Stimulated activated CD8-positive, alpha-beta memory T cell treated with anti-CD3 and anti-CD28 coated beads, Interleukin-12 subunit alpha, Interleukin-12 subunit beta, amount 100 ng/mL, for 1 hour (primary cell): ENCODE measurements at places on chromosomes 4 and X.

- DNase-seq = no peak
These were observed 242.1 kb upstream of the TRAM1L1 start for GRCh38 chr4:117327491-117327890.

- no peak for DNase-seq
These were observed 70.1 kb upstream of the HPGD start for GRCh38 chr4:174592256-174592984.

- DNase-seq = no peak
These were observed 30.9 kb downstream of the MCUB start for GRCh38 chr4:109590905-109591304.

DNA sequence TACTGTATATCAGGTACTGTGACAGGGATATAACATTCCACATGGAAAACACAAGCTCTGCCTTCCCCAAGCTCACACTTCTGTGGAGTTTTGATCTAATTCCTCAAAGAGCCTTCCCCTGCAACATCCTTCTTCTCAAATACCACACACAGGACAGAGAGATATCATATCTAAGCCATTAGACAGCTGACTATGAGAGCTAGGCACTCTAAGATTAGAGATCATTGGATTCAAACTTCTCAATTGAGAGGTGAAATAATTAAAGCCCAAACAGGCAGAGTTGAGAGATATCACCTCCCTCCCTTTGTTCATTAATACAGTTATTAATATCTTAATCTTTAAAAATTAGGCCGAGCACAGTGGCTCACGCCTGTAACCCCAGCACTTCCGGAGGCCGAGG is 25.0 kb downstream of the TEC start:
- no peak for DNase-seq

GRCh38 chr4:107734120-107734519 is 14.1 kb upstream of the PAPSS1 start:
- no peak for DNase-seq

- DNase-seq = no peak
These were observed 83.7 kb upstream of the DHRSX start for GRCh38 chrX:2584251-2585157.

DNA sequence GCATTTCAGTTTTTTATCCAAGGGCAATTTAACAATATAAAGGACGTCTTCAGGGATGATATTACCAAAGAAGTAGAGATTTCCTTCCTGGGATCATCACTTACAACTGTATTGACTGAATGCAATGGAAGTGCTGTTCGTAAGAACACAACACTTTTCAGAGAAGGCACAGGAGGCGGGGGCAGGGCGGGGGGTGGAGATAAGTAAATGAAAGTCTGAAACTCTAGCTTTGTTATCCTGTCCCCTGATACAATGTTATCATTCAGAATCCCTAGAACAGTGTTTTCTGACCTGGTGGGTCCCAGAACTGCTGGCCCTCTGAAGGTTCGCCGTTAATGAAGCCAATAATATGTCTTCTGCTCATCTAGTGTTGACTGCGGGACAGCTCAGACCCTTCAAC is 124.6 kb downstream of the NSUN7 start:
- DNase-seq = no peak

GRCh38 chrX:82711457-82711856 is 796.6 kb upstream of the POU3F4 start:
- DNase-seq = no peak

DNA sequence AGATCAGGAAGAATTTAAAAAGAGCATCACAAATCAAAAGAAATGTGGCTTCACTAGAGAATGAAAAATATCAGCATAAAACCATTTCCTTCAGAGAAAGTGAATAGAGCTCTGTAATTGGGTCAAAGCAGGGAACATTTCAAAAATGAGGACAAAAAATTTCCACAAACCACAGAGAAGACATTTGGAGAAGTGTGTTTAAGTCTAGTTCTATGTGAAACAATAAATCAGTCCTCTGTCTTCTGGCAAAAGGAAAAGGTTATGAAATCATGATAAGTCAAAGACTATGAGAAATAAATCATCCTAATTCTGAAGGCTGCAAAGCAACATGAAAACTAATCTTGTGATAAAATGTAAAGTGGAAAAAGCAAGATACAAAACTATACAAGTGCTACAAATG is 27.9 kb downstream of the SMPX start:
- no peak for DNase-seq

DNA sequence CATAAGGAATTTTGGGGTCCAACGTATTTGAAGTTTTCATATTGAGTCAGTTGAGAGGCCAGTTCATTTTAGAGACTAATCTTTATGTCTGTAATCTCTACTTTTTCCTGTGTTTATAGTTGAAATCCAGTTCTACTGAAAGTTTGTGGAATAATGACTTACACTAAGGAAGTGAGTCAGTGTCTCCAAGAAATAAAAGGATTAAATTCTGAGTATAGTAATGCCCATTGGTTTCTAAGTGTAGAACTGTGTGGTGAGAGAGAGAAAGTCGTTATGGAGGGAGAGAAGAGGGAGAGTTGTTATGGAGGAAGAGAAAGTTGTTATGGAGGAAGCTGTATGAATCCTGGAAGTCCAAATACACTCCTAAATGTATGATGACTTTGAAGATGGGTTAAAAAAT is 264.6 kb upstream of the HAND2 start:
- no peak for DNase-seq

GRCh38 chrX:109622270-109622669 is 2.7 kb downstream of the KCNE5 start:
- DNase-seq = no peak

DNA sequence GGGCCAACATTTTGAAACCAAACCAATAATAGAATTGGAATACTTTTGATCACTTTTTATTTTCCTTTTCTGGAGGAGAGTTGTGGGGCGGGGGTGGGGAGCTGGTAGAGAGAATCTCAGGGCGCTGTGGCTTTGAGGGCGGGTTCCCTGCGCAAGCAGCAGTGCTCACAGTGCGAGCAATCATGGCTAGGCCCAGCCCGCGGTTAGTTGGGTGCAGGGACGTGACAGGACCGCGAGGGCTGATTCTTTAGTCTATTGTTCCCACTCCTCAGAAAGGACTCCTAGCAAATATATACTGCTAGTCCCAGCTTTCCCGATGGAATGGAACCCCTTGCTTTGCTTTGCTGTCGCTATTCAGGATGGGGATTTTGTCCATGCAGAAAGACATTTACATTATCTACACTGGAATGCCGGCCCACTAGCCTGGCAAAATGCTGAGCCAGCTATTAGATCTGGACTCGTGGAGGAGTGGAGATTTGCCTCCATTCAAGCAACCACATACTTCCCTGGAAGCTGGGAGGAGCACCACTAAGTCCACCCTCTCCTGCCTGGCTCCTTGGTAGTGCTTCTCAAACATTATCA is 23.9 kb upstream of the APLN start:
- DNase-seq = no peak

DNA sequence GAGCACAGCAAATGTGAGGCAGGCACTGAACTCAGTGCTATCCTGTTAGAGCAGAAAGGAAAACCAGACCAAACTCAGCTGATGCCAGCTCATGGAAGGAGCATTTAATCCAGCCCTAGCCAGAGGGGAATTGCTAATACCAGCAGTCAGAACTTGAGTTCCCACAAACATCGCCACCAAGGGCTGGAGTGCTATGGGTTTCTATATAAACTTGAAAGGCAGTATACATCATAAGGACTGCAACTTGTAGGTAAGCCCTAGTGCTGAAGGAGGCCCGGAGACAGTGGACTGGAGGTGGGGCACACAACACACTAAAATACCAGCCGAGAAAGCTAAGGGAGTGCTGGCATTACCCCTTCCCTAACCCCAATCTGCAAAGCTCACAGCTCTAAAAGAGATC is 440.2 kb downstream of the PRR32 start:
- no peak for DNase-seq

GRCh38 chrX:78687586-78687985 is 28.5 kb upstream of the RTL3 start:
- no peak for DNase-seq

- no peak for DNase-seq
These were observed 10.3 kb downstream of the CTBP1 start for GRCh38 chr4:1238676-1239000.

DNA sequence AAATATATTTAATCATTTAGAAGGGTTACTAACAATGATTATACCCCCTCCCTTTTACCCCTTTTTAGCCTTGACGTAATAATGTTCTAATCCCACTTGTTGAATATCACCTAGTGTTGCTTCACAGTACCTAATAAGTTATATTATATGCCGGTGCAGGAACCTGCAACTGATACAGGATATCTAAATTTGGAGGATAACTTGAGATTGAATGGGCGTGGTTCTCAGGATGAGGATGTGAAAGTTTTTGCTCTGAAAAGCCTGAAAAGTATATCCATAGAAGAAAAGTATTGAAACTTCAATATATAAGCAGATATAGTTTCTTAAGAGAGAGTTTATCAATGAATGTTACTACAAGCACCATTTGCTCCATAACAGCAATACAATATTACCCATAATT is 59.8 kb downstream of the ZNF711 start:
- no peak for DNase-seq

DNA sequence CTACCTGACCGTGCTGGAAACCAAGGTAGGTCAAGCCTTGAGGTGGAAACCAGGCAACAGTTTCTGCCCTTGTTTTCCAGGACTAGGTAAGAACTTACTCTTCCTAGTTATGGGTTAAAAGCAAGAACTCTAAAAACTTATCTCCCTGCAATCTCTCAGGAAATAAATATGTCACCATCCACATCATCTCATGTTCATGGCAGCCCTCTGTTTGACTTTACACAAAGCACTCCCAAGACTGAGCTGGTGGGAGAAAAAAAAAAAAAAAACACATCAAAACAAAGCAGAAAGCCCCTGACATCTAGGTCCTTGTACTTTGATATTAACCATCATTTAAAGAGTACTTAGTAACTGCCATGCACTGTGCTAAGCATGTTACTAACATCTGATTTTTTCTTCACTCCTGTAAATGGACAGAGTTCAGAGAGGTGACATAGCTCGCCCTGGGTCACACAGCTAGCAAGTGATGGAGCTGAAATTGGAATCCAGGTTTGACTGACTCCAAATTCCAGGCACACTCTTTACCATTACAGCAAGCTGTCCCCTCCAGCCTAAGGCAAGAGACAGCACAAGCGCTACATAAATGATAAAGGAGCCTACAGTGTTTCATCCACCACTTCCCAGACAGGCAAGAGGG is 102.8 kb upstream of the NOCT start:
- DNase-seq = no peak

DNA sequence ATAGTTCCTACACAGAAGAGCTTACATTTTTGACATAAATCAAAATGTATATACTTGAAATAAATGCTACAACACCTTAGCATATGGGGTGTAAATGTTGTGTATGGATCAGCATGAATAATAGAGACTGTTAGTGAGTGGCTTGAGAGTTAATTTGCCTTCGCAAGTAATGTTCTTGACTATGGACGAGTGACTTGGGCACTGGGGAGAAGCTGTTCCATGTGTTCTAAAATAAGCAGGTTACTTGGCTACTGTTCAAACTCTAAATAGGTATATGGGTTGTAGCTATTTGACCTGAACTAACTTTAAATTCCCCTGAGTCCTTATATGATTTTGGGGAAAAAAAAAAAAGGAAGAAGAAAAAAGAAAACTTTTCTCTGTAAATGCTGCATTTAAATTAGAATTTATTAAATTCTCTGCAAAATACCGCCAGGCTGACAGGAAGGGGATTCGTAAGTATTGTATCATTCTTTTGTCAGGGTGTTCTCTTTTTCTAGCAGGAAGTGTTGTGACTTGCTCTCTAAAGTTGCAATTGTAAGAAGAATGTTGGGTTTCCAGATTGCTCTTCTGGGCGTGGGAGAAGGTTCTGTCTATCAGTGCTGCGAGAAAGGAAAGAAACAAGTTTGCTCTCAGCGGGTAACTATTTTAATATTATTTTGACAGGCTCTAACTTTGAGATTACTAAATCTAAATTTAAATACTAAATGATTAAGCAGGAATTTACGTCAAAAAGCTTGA is 32.2 kb downstream of the PLS3 start:
- DNase-seq = no peak

DNA sequence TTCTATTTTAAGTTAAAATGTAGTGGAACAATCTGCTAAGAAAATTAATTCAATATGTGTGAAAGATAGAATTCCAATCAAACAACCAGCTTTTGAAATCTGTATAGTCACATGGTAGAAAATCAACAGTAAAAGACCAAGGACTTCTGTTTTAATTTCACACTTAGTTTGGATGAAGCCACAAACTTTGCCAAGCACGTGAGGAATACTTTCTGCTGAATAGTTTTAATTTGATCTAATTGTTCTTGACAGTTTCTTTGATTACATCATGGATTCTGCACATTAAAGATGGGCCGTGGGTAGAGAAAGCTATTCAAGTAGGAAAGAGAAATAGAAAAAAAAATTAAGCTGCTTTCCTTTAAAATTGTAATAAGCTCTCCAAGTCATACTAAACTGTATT is 137.9 kb upstream of the FAM241A start:
- no peak for DNase-seq
